ENCODE measurements at places on chromosomes 7 and 10.

GRCh38 chr10:78905957-78906308, 162.8 kb upstream of the ZMIZ1 start:
- DNase-seq: no peak

DNA sequence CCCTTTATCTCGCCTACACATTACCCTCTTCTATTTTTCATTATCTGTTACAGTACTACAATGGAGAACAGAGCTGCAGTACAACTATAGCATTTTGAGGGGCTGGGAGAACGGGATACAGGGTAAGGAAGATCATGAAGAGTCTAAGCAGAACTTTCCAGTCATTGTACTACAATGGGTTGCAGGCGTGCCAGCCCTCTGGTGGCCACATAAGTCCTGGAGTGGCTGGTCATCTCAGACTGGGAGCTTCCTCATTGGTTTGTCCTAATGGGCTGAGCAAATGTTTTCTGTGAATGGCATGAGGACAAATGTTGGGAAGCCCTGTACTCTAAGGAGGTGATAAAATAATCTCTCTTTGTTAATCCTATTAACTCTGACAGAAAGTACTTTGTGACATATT, 33.0 kb downstream of the TMEM106B start:
- no peak for DNase-seq

DNA sequence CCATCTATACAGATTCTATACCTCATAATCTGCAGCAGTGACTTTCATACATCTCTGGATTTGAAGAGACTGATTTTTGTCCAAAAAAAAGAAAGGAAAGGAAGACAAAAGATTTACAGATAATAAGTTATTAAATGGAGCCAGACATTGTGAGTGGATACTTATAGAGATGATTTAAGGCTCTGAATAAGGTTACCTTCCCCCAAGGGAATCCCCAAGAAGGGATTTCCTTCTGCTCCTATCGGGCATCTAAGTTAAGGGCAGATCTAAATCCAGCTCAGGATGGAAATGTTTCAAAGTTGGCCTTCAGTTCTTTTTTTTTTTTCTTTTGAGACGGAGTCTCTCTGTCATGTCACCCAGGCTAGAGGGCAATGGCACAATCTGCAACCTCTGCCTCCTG, 97.6 kb downstream of the ST8SIA6 start:
- no peak for DNase-seq

DNA sequence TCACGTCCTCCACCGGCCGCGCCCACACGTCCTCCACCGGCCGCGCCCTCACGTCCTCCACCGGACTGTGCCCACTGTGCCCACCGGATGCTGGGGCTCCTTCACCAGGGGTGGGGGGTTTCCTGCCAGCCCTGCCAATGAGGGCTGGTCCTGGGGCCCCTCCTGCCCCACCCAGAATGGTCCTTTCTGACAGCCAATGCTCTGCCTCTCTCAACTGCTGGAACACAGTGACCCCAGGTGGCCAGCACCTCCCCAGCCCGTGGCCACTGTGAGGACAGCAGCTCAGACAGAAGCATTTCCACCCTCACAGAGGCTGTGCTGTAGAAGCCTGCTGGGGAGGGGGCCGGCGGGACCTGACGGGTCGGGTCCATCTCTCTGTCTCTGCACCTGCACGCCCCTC, 90.1 kb upstream of the DNAAF5 start:
- no peak for DNase-seq

- DNase-seq: no peak
Observed at GRCh38 chr10:128570319-128570995, 444.2 kb upstream of the MKI67 start.

DNA sequence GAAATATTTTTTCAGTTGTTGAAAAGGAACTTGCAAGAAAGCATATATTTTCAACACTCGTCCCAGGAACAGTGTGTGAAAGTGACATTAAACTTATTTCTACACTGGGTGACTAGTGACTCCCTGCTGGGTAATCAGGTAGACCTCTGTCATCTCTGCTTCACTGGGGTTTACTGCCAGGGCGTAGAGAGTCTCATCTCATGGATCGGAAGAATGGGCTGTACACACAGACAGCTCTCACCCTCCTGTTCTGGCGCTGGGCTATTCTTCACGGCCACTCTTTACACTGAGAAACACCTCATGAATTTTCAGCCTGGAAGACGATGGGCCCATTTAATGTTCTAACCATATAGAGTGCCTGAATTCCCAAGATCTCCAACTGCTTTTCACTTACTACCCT, 36.4 kb downstream of the NRP1 start:
- DNase-seq: no peak

DNA sequence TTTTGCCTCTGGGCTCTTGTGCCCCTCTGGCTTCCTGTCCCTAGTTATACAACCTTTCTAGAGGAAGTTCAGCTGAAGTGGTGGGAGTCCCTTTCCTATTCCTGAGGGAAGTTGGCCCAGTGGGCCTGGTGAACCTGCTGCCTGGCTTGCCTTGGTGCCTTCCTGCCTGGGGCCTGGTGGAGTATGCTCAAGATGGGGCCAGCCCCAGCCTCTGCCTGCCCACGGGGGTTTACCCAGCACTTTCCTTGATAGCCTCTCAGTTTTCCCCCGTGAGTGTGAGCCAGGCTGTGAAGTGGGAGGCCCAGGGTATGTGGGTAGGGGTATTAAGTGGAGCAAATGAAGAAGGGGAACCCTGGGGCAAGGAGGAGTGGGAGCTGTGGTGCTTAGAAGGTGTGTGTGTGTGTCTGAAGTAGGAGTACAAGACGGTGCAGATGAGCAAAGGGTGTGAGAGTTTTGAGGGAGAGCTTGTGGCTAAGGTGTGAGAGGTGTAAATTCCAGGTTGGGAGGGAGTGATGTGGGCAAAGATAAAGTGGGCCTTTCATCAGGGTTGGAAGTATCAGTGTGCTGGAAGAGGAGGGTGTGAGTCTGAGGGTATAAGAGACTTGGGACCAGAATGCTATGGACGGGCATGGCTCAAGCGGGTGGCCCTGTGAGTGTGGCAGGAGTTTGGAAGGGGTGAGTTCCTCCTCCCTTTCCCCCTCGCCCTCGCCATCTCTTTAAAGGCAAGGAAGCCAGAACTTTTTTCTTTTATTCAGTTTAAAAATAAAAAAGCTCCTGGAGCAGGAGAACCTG, 10.9 kb upstream of the PAX2 start:
- DNase-seq: no peak

GRCh38 chr7:128236924-128237586, 4.0 kb upstream of the LEP start:
- DNase-seq: no peak

DNA sequence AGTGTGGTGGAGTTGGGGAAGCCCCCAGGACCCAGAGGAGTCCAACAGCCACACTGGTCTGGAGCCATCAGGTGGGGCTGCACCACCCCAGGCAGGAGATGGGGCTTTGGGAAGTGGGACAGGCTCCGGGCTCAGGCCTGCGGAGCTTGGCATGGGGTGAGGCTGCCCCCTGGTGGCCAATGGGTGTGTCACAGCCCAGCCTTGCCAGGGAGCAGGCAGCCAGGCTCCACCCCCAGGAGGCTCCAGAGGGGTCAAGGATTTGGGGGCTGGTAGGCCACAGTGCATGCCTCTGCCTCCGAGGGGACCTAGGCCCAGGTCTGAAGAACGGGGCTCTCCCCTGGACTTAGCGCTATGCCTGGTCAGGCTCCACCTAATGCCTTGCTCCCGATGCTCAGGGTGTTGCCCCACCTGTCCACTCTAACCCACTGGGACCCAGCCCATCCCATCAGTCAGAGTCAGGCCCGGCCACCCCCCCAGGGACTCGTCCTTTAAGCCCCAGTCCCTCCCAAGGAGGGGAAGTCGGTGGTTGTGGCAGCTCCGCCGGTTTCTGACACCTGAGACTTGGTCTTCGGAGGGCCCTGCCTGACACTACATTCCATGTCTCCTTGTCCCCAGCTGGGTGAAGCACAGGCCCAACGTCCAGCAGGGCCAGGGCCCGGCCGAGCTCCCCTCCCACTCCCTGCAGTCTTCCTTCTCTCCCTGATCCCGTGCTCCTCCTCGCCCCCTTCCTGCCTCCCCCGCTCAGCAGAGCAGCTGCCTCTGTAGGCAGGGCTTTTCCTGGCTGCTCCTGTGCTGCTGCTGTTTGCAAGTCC, 11.3 kb upstream of the SAMD8 start:
- DNase-seq: peak; percentile 79

GRCh38 chr7:55132550-55132889, 113.7 kb downstream of the EGFR start:
- no peak for DNase-seq

GRCh38 chr10:26556748-26557640, 118.9 kb downstream of the APBB1IP start:
- DNase-seq: no peak

- DNase-seq: no peak
Observed at GRCh38 chr10:16910793-16911164, 93.6 kb upstream of the RSU1 start.

- no peak for DNase-seq
Observed at GRCh38 chr10:49512121-49512809, 26.7 kb downstream of the ERCC6 start.

DNA sequence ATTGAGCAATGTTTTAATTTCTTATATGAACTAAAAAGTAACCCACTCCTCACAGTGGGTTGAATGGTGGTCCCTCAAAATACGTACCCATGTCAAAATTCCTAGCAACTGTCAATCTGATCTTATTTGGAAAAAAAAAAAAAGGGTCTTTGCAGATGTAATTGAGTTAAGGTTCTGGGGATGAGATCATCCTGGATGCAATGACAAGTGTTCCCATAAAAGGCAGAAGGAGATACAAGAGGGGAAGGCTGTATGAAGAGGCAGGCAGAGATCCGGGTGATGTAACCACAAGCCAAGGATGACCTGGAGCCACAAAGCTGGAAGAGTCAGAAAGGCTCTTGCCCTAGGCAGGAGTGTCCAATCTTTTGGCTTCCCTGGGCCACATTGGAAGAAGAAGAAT, 516.3 kb upstream of the MKI67 start:
- no peak for DNase-seq

GRCh38 chr10:128084364-128084763, 41.9 kb downstream of the MKI67 start:
- no peak for DNase-seq

- DNase-seq: no peak
Observed at GRCh38 chr7:88787777-88788176, 7.8 kb downstream of the TEX47 start.

GRCh38 chr10:64130152-64130551, 609.0 kb downstream of the REEP3 start:
- no peak for DNase-seq

DNA sequence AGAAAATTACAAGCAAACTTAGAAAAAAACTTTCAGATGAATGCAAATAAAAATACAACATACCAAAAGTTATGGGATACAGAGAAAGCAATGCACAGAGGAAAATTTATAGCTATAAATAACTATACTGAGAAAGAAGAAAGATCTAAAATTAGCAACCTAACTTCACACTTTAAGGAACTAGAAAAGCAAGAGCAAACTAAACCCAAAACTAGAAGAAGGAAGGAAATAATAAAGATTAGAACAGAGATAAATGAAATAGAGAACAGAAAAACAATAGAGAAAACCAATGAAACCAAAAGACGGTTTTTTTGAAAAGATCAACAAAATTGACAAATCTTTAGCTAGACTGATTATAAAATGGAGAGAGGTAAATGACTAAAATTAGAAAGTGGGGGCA, 9.6 kb upstream of the STRA8 start:
- DNase-seq: no peak

- no peak for DNase-seq
Observed at GRCh38 chr7:74407958-74408357, 45.7 kb upstream of the GTF2IRD1 start.

DNA sequence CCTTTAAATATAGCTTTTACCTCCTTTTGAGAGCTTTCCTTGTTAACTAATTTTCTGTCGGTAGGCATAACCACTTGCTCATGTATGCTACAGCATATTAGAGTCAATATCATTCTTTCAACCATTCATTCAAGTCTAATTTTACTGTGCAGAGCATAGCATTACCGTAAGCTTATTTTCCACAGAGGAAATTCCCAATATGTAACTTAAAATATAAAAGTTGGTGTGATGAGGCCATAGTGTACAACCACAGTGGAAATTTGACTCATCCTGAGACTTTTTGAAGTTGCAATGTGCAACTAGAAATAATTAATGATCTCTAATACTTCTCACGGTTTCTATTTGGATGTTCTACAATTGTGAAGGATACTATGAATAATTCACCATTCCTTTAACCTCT, 80.6 kb upstream of the KLF6 start:
- no peak for DNase-seq

DNA sequence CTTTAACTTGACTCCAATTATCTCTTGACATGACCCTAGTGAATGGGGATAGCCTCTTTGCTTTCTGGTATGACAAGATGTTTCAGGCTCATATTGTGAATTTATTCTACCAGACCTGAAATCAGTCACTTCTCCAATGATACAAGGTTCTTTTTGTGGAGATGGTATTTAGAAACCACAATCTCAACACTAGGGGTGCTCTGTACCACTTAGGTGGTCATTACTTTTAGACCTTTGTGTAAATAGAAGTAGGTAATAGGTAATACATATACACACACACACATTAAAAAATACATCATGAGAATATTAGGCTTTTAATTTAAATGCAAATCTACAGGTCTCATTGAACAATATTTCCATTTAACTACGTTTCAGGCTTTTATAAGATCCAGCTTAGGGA, 199.0 kb upstream of the RHOBTB1 start:
- no peak for DNase-seq

GRCh38 chr7:150311146-150311545, 12.0 kb upstream of the LRRC61 start:
- DNase-seq: no peak

DNA sequence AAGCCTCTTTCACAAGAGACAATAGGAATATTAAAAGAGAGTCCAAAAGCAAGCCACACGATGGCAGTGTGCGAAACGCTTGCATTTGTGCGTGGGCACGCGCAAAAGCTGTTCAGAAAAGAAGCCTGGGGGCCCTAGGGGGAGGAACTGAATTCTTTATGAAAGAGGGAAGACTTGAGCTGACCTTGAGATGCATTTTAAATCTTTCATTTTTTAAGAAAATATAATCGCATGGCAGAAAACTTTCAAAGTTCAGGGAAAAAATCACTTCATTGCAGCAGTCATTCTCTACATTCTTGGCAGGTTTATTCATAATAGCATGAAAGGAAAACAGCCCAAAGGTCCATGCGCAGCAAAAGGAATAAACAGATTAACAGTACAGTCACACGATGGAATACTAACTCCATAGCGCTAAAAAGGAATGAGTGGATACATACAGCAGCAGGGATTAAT, 206.5 kb upstream of the PRKCQ start:
- no peak for DNase-seq

- no peak for DNase-seq
Observed at GRCh38 chr10:1928606-1929005, 191.3 kb upstream of the ADARB2 start.

DNA sequence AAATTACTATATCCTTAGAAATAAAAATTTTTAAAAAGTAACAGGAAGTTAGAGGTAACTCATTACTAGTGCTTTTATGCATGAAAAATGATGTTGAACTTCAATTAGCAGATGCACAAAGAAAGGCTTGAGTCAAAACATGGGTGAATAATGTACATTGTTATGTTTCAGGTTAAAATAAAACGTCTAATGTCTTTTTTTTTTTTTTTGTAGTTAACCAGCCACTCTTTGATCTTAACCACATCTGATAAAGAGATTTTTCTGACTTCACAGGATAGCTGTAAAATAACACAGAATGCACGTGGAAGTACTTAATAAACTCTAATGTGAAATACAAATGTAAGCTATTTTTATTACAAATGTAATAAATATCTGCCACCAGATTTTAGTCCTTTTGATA, 61.7 kb downstream of the GSAP start:
- DNase-seq: no peak

Measured in omental fat pad (tissue), 4 donors.